ENCODE measurements at places on chromosomes 3 and 15.
A peak's percentile ranks its signal among the peaks of the same experiment; 100 is the strongest.

DNA sequence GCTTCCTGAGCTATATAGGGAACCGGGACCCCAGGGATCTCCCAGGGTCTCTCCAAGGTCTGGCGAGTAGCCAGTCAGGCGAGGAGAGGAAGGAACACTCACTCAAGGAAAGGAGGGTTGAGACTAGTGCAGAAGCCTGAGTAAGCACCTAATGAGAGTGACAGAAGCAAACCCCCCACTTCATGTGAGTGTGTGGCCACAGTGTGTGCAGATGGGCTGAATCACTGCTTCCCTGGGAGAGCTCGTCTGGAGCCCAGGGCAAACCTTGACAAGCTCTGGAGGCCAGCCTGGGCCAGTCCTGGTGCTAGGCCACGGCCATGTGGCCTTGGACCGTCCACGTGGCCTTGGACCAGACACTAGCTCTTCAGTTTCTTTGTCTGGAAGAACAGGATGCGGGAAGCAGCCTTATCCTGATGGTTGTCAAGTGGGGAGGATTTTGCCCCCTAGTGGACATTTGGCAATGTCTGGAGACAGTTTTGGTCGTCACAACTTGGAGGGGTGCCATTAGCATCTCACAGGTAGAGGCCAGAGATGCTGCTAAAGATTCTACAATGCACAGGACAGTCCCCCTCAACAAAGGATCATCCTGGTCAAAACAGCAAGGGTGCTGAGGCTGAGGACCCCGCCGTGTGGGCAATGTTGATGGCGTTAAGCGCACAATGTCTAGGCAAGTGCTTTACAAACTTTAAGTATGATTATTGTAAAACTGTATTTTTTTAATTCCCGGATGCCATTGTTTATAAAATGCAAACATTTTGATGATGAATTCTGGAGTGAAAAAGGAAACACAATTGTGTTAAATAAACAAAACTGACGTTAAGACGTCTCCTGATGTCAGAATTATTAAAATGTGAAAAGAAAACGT lies 34.8 kb upstream of the CTSH start:
- DNase-seq, result peak; percentile 74
- H3K4me3 ChIP-seq, result no peak overlapping the region
- no peaks in the 10 kb centered on the region for H3K27me3 ChIP-seq
- no peaks in the 10 kb centered on the region for H3K4me1 ChIP-seq
- no peak overlapping the region for H3K27ac ChIP-seq

- no peaks in the 10 kb centered on the region for H3K4me1 ChIP-seq
- no peak for DNase-seq
- H3K27ac ChIP-seq, result no peak overlapping the region
Observed at GRCh38 chr3:145251311-145251710, 909.7 kb downstream of the PLOD2 start.

DNA sequence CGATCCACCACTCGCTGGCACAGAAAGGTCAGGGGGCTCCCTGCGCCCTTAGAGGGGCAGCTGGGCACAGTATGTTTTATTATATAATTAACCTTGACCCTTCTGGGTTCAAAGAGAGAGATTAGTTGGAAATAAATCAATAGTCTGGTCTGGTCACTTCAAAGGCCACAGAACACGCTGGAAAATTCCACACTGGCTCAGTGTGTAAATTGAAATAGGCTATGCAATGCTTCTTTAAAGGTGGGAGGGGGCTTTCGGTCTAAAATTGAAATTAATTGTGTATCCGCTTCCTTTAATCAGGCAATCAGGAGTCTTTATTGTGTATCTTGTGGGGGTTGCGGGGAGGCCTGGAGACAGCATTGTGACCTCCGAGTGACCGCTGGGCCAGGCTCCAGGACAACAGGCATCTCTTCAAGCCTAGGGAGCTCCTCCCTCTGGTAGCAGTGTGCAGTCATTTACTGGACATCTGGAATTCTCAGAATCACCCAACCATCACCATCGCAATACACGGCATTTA lies 8.0 kb downstream of the RNU5B-1 start:
- H3K4me3 ChIP-seq, result no peak overlapping the region
- H3K27me3 ChIP-seq, result no peaks in the 10 kb centered on the region
- no peaks in the 10 kb centered on the region for H3K36me3 ChIP-seq
- no peak for DNase-seq

DNA sequence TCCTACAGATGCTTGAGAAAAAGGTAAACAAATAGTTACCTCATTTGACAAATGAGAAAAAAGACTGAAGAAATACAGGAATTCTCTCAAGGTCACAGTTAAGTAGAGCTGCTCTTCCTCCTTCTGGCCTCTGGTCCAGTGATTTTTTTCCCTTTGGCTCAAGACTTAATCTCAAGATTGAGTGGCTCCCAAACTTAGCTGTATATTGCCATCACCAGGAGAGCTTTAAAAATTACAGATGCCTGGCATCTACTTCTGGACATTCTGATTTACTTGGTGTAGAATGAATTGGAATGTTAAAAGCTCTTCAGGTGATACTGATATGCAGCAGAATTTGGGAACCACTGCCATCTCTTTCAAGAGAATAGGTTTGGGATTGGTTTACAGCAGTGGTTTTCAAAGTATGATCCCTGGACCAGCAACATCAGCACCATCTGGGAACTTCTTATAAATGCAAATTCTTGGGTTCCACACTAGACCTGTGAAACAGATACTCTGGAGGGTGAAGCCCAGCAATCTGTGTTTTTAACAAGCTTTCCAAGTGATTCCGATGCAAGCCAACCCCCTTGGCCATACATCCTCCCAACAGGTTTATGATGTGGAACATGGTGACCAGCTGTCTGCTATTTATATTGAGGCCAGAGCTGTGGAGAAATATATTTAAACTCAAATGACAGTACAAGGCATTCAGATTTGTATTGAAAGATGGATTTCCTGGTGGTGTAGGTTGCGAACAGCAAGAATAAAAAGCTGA lies 333.0 kb upstream of the RARB start:
- DNase-seq, result no peak
- H3K36me3 ChIP-seq, result no peaks in the 10 kb centered on the region
- no peak overlapping the region for H3K4me3 ChIP-seq
- H3K27me3 ChIP-seq, result no peaks in the 10 kb centered on the region
- no peak overlapping the region for H3K27ac ChIP-seq

DNA sequence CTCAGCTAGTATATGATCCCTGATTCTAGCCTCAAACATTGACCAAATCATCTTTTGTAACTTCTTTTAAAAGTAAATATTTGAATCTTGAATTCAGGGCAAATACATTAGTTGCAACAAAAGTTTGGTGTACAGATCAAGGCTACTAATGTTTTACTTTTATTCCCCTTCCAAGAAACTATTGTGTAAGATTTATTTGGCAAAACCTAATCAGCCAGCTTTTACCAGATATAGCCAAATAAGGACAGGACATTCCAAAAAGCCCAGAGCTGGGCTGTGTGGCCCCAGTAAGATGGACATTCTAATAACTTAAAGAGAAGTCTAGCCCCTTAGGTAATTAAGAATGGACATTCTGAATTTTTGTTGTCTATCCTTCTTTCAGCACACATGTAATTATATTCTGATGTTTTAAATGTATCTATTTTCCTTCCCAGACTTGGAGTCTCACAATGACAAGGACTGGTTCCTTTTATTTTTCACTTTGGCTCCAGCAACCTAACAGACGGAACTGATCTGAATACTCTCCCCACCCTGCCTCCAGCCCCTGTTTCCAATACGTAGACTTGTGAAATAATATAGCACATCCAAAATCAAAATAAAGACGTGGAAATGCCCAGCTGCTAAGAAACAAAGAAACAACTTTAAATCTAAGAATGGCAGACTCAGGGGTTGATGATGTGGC lies 48.1 kb downstream of the STARD5 start:
- DNase-seq, result no peak
- no peak overlapping the region for H3K27ac ChIP-seq
- no peaks in the 10 kb centered on the region for H3K27me3 ChIP-seq
- H3K4me3 ChIP-seq, result no peak overlapping the region
- H3K36me3 ChIP-seq, result no peaks in the 10 kb centered on the region
- H3K4me1 ChIP-seq, result no peaks in the 10 kb centered on the region

GRCh38 chr3:30596152-30596551 lies 10.2 kb upstream of the TGFBR2 start:
- H3K36me3 ChIP-seq, result no peaks in the 10 kb centered on the region
- no peak overlapping the region for H3K4me3 ChIP-seq
- DNase-seq, result no peak
- peaks cover 3% of the 10 kb centered on the region for H3K4me1 ChIP-seq
- no peak overlapping the region for H3K27ac ChIP-seq

GRCh38 chr3:52606373-52607085 lies 70.1 kb downstream of the UQCC5 start:
- no peaks in the 10 kb centered on the region for H3K27me3 ChIP-seq
- H3K4me1 ChIP-seq, result no peaks in the 10 kb centered on the region
- no peak overlapping the region for H3K4me3 ChIP-seq
- no peak for DNase-seq
- H3K27ac ChIP-seq, result no peak overlapping the region

Measured in aorta (tissue), 5 donors.